ENCODE measurements at places on chromosomes 3 and 15.
A peak's percentile ranks its signal among the peaks of the same experiment; 100 is the strongest.

DNA sequence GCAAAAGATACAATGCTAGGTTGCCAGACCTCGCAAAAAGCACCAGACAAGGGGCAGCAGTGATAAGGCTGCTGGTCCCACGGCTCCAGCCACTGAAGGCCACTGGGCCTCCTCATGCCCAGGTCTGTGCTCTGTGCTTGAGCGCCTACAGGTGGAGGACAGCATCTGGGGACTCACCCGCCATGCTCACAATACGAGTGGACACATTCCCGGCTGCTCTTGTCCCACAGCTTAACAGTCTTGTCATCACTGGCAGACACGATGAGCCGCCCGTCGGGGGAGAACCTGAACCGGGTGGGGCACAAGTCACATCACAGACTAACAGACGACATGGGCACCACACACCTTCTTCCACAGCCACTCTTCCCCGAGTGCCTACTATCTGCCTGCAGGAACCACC lies 7.4 kb downstream of the POC1A start:
- no peak for DNase-seq

GRCh38 chr3:149058602-149059001 lies 27.7 kb downstream of the HLTF start:
- no peak for DNase-seq

GRCh38 chr3:7759630-7760029 lies 742.0 kb upstream of the LMCD1 start:
- DNase-seq, result no peak

DNA sequence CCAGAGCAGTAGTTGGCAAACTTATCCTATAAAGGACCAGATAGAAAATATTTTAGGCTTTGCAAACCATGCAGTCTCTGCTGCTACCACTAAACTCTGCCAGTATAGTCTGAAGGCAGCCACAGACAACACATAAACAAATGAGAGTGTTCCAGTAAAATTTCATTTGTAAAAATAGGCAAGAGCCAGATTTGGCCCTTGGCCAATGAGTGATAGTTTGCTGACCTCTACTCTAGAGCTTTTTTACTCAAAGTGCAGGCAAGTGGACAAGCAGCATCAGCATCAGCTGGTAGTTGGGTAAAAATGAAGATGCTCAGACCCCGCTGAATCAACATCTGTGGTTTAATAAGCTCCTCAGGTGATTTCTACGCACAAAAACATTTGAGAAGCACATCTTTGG lies 269.8 kb downstream of the NTRK3 start:
- no peak for DNase-seq

DNA sequence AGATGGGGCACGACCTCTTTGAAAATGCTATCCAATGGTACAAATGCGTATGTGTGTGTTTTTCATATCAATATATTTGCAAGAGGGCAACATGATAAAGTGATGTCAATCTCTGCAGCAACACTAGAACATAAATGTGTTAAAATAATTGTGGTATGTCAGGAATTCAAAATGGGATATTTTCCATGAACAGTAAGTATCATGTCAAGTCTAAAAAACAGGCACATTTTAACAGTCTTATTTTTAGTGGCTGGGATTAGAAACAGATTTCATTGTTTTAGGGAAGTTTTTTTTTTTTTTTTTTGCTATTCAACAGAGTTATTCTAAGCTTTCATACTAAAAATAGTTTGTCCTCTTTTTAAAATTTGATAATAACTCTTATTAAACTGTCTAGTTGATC lies 209.8 kb downstream of the GAP43 start:
- no peak for DNase-seq

DNA sequence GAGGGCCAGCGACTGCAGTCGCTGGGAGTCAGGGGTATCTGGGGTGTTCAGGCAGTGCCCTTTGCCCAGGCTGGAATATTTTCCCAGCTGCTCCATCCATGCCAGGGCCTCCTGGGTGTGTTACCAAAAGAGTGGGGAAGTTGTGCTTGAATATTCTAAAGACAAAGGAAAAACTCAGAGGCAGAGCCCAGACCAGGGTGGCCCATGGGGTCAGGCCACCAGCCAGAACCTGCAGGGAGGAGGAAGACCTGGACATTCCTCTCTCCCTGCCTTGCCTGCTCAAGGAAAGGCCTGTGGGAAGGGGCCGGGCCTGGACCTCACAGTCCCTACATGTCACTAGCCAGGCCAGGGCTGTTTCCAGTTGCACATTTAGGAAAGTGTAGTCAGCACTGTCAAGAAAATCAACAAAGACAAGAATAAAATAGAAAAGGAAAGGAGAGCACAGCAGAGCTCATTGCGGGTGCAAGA lies 16.0 kb upstream of the KLF15 start:
- DNase-seq, result no peak

GRCh38 chr15:63338170-63338569 lies 43.5 kb downstream of the CA12 start:
- DNase-seq, result peak; percentile 91

GRCh38 chr3:72273615-72274014 lies 488.7 kb upstream of the PROK2 start:
- DNase-seq, result peak; percentile 4

DNA sequence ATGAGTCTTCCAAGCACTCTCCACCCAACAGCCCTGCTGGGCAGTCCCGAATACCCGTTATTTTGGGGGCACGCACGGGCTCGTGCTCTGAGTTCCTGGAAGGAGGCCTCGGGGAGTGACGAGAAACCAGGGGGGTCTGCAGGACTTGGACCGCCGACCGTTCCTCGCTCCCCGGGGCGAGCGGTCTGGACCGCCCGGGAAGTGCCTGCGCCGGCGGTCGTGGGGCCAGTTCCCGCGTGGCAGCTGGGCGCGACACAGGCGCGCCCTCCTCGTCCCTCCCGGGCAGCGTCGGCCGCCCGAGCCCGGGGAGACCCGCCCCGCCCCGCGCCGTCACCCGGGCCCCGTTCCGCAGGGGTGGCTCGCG lies 387 bp downstream of the GNB4 start:
- no peak for DNase-seq

- DNase-seq, result peak; percentile 82
Observed at GRCh38 chr3:39433642-39434041, 27.1 kb downstream of the RPSA start.

- no peak for DNase-seq
Observed at GRCh38 chr3:77726517-77726916, 686.6 kb downstream of the ROBO2 start.

GRCh38 chr3:22451501-22451900 lies 700.5 kb upstream of the ZNF385D start:
- no peak for DNase-seq

DNA sequence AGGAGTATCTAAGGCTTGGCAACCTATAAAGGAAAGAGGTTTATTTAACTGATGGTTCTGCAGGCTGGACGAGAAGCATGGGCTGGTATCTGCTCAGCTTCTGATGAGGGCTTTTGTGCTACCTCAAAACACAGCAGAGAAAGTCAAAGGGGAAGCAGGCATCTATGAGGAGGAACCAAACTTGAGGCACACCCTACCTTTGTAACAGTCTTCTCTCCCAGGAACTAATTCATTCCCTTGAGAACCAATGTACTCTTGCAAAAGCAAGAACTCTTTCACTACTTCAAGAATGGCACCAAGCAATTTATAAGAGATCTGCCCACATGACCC lies 109.0 kb downstream of the CGGBP1 start:
- DNase-seq, result no peak

DNA sequence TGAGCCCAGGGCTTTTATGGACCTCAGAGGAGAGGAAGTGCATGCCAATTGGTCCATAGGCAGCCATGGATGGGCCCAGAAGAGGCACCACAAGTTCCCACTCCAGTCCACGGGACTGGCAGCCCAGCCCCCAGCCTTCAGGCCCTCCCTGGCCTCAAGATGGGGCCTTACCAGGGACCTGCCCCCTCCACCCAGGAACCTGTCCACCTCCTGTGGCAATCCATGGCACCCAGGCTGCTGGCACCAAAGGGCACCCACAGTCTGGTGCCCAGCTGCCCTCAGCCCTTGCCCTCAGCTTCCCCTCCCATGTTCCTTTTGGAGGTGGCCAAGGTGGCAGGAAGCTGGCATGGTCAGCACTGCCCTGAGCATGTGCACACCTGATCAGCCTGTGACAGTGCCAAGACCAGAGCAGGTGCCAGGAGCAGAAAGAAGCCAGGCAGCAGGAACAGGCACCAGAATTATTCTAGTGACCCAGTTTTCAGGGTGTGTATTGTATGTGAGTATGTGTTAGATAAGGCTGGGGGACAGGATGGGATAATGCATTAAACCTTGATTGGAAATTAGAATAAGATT lies 415.0 kb downstream of the NTRK3 start:
- no peak for DNase-seq

DNA sequence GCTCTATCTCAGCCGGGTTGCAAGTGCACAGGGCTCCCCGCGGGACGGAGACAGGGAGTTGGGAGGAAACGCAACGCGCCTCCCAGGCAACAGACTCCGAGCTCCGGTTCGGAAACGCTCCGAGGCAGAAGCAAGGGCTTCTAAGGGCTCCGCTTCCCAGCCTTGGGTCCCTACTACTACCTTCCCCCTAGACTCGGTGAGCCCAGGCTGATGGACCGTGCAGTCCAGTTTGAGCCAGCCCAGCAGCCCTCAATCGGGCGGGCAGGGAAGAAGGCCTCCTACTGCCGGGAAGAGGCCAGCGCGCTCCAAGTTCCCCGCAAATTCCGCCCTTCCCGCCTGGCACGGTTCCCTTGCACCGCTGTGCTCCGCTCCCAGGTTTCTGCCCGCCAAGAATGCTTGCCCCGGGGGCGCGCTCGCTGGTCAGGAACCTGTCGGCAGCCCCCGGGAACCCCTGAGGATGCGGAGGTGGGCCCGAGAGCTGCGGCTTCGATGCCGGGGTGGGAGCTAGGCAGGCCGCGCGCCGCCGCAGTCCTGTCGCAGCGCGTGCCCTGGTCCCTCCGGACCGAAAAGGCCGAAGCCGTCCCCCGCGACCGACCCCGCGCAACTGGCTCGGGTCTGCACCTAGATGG lies 728 bp downstream of the TRANK1 start:
- peak; percentile 61 for DNase-seq
